ENCODE measurements at places on chromosomes 1 and 21.

GRCh38 chr1:11383553-11384169 lies 95.3 kb upstream of the DISP3 start:
- no peak for DNase-seq

DNA sequence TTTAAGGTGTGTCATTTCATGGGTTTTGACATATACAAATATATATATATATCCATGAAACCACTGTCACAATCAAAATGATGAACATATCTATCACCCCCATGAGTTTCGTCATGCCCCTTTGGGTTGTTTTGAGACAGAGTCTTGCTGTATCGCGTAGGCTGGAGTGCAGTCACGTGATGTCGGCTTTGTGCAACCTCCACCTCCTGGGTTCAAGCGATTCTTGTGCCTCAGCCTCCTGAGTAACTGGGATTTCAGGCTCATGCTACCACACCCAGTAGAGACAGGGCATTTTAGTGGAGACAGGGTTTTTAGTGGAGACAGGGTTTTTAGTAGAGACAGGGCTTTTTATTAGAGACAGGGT lies 8.0 kb downstream of the HJV start:
- DNase-seq: no peak

DNA sequence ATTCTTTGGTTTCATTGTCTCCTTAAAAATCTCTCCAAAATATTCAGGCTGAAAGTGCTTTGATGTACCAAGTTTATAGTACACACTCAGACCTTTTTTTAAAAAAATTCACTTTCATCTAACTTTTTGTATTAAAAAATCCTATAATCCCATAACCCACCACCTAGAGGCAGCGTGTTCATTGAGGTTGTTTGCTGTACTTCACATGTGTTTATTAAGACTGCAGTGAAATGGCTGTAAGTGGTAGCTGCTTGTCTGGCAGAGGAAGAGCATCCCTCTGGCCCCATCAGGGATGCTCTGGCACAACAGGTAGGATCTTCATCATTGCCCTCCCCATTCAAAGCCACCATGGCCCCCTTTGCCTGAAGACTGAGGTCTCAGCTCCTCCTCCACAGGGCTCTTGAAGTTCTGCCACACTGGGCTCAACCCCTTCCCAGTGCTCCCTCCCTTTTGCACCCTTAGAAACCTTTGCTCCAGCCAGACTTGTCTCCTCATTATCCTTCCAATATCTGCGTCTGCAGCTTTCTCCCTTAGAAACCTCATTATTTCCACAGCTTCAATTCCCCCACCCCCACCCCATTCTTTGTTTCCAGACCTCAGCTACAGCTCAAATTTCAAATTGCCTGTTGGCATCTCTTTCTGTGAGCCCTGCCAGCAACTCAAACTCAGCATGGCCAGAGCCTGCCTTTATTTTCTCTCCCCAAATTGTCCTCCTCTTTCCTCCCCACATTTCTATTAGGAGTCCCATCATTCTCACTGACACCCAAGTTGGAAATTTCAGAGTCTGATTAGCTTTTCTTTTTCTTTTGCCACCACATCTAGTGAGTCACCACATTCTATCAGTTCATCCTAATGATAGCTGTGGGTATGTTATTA lies 369.6 kb upstream of the USP24 start:
- peak; percentile 50 for DNase-seq

- no peak for DNase-seq
Observed at GRCh38 chr21:37443683-37444082, 77.1 kb downstream of the DYRK1A start.

DNA sequence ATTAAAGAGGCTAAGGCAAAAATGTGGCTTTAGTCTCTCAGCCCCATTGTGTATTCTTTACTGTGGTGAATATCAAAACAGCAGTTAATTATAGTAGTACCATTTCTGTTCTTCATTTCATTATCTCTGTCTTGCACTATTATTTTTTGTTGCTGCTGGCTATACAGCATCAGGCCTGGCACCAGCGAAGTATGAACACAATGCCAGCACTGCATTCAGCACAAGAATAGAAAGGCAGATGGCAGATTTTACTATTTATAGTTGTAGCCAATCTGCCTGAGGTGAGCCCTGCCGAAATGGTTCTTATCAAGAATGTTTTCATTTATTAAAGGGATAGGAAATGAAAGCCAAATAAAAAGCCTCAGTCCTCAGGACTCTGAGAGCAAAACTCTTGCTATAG lies 72.1 kb downstream of the GPR52 start:
- DNase-seq: no peak

- no peak for DNase-seq
Observed at GRCh38 chr1:190376044-190376443, 101.6 kb downstream of the BRINP3 start.

GRCh38 chr1:223556414-223557129 lies 108.9 kb downstream of the CAPN8 start:
- peak; percentile 20 for DNase-seq

- DNase-seq: no peak
Observed at GRCh38 chr1:25560788-25561187, 17.4 kb downstream of the LDLRAP1 start.

DNA sequence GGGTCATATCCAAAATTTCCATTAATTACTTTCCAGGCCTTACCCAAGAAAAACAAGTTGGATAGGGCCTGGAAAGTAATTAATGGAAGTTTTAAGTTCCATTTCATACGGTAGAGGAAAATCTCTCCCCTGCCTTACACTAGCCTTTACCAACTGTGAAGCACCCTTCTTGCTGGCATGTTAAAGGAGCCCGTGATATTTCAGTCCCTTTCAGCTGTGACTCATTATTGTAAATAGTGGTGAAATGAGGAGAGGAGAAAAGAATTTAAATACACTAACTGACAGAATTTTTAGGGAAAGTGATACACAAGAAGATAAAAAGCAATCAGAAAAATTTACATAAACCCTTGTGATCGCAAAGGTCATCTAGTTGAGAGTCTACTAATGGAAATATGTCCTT lies 20.3 kb upstream of the KAZN start:
- peak; percentile 31 for DNase-seq

DNA sequence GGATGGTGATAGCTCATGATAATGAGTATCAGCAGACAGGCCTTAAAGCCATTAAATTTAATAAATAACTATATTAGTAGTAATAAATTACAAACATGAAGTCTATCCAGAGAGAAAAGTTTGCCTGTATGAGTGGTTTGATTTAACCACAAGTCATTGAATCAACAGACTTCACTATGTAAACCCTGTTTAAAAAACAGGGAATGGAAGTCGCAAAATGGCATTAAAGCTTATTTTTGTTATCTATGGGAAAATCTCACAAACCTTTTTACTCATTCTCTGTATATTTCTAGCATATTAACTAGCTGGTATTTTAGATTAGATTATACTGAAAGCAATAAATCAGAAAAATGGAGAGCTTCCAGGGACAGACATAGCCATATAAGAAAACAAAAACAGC lies 45.3 kb downstream of the SASS6 start:
- no peak for DNase-seq

GRCh38 chr1:208766832-208767231 lies 522.6 kb upstream of the PLXNA2 start:
- DNase-seq: no peak

DNA sequence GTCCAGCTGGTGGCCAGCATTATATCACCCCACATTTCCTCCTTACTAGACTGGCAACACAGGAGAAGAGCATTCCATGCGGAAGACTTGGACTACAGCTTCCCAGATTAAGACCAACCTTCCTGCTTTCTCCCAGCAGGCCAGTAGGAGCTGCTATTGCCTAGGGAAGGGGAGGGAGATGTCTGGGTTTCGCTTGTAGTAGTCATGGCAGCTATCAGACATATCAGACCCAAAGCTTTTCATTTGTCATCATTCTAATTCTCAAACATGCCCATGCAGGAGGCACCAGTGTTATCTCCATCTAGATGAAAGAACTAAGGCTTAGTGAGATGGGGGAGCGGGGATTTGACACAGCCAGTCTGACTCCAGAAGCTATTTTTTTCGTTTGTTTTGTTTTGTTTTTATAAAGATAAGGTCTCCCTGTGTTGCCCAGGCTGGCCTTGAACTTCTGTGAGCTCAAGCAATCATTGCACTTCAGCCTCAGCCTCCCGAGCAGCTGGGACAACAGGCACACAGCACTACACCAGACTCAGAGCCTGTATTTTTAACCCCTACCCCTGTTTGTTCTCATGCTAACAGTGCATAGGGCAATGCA lies 4.5 kb downstream of the PLA2G2A start:
- peak; percentile 93 for DNase-seq

GRCh38 chr1:215241451-215241850 lies 158.9 kb downstream of the KCNK2 start:
- no peak for DNase-seq

- DNase-seq: no peak
Observed at GRCh38 chr1:29352719-29353420, 116.5 kb downstream of the PTPRU start.

DNA sequence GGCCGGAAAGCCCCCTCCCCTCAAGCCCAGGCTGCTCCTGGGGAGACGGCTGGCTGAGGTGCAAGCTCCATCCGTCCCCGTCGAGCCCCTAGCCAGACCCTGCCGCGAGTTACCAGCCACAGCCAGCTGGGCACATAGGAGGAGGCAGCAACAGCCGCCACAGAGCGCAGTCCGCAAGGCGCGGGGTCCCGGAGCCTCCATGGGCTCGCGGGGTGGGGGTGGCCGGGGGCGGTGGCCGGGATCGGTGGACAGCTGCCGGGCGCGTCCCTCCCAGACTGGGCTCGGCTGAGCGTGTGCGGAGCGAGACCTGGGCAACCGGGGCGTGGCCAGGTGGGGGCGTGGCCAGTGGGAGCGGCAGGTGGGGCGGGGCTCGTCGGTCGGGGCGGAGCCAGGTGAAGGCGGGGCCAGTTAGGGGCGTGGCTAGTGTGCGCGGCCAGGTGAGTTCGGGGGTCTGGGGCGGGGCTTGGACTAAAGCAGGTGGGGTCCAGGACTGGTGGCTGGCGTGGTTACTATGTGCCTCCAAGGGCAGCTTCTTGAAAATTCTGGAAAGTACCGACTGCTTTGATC lies at the start of gene CD164L2:
TSS of gene CD164L2 (minus strand) at position 295 of the 567 bp plus-strand sequence. CDS start at position 201, 94 bp downstream.
- no peak for DNase-seq

DNA sequence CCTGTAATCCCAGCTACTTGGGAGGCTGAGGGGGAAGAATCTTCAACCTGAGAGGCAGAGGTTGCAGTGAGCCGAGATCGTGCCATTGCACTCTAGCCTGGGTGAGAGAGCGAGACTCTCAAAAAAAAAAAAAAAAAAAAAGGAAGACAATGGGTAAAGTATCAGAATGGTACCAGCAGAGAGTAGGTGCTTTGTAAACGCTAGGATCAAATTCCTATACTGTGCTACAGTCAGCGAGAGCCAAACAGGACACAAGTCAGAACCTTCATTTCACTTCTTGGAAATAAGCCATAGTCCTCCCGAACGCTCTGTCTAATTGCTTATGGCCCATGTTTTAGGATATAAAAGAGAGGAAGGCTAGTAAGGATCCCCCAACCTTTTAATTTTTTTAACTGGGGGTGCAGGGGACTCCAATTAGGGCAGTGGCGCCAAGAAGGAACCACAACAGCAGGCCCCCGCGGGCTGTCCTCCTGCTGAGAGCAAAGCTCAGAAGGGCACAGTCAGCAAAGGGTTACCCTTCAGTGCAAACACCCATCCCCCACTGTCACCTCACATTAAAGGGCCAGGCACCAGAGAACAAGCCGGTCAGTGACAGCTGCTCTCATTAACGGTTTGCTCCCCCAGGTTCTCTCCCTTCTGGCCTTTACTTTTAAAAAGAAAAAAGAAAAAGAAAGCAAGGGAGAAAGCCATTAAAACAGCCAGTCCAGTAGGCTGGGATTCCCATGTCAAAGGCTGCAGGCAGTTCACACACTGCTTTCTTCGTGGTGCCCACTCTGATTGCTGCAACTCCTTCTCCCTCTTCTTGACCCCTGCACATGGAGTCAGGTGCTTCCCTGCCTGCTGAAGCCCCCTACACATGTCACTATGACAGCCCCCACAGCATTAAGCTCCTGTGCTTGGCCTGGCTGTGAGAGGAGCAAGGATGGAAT lies 69.4 kb downstream of the PLPP3 start:
- DNase-seq: no peak

- DNase-seq: peak; percentile 19
Observed at GRCh38 chr1:154186177-154186576, 5.7 kb downstream of the TPM3 start.

DNA sequence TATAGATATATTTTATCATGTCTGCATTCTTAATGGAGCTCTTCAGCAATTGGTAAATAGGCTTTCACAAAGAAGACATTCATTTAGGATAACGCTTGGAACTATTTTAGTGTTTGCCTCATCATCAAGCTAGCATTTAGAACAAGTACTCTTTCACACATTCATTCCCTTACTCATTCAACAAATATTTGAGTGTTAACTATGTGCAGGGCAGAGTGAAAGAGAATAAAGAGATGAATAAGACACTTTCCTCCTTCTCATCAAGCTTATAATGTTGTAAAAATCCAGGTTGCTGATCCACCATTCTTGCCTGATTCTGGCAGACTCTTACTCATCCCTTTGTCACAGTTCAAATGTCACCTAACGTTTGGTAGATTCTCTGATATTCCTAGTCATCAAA lies 386.3 kb upstream of the BEND5 start:
- DNase-seq: no peak

GRCh38 chr1:215530401-215530984 lies 36.6 kb upstream of the KCTD3 start:
- no peak for DNase-seq

- peak; percentile 33 for DNase-seq
Observed at GRCh38 chr21:33991133-33991532, 75.5 kb upstream of the ATP5PO start.

- DNase-seq: no peak
Observed at GRCh38 chr1:62306065-62306464, 13.2 kb downstream of the KANK4 start.
